Stimulated activated CD4-positive, alpha-beta T cell treated with anti-CD3 and anti-CD28 coated beads, Interleukin-15, amount 100 ng/mL, for 48 hours (primary cell): ENCODE measurements at places on chromosomes 2 and 18.
A peak's percentile ranks its signal among the peaks of the same experiment; 100 is the strongest.

GRCh38 chr18:68623342-68623741, 91.6 kb downstream of the TMX3 start:
- peak; percentile 5 for DNase-seq

GRCh38 chr2:33577084-33577483, 22.0 kb downstream of the FAM98A start:
- DNase-seq, result no peak

DNA sequence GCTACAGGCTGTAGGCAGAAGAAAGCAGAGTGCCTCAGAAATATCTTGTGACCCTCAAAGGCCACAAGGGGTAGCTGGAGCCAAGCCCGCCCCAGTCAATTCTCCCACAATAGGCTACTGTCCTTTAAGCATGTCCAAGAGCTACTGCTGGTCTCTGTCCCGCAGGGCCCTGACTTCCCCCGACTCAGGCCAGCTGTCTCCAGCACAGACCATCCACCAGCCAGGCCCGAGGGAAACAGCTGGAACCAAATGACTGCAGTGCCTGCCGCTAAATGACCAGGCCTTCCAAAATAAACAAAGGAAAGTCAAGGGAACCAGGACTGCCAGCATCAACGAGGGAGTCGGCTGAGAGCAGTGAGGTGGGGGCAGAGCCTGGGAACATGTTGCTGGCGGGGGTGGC, 36.7 kb downstream of the MCFD2 start:
- no peak for DNase-seq

GRCh38 chr2:181887045-181887444, 4.5 kb upstream of the ITPRID2 start:
- DNase-seq, result no peak

DNA sequence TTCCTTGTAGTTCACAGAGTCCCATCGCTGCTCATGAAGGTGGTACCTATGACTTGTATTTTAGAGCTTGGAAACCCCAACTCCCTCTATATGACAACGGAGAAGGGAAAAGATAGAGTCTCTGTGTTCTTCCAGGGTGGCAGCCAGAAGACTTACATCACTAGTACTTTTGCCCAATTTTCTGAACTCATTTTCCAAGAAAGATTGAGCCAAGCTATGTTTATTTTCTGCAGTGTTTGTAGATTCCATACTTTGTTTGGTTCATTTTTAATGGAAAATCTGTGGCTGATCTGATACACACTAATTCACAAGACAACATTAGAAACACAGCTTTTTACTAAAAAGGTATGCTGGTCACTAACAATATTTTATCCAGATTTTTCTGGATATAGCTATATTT, 60.2 kb upstream of the ATP5MC3 start:
- no peak for DNase-seq

DNA sequence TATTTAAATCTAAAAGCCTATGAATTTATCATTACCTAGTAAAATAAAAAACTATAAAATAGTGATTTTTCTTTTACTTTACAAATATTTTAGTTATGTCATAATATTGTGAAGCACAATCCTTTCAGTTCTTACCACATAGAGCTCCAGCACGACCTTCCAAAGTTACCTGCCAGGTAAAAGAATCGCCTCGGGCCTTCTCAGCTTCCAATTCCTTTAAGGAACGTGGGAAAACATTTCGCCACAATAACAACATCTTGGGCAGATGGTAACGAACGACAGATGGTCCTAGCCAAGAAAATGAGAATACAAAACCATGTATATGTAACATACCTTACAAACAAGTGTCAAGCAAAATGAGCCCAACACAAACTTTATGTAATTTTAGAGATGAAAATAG, 23.7 kb downstream of the HEATR5B start:
- DNase-seq, result no peak

- DNase-seq, result no peak
These were observed 222.0 kb downstream of the ZNF516 start for GRCh38 chr18:76273036-76273545.

DNA sequence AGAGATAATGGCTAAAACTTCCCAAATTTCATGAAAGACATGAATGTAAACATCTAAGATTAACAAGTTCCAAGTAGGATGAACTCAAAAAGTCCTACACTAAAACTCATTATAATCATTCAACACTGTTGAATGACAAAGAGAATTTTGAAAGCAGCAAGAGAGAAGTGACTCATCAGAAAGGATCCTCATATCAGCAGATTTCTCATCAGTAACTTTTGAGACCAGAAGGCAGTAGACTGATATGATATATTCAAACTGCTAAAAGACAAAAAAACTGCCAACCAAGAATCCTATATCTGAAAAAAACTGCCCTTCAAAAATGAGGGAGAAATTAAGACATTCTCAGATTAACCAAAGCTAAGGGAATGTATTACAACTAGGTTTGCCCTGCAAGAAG, 130.6 kb upstream of the OTX1 start:
- no peak for DNase-seq

- no peak for DNase-seq
These were observed 504.8 kb upstream of the KLHL29 start for GRCh38 chr2:22880161-22880560.

GRCh38 chr2:148643421-148643820, 1.1 kb upstream of the EPC2 start:
- no peak for DNase-seq

GRCh38 chr2:176653479-176654443, 384.5 kb downstream of the MTX2 start:
- no peak for DNase-seq

DNA sequence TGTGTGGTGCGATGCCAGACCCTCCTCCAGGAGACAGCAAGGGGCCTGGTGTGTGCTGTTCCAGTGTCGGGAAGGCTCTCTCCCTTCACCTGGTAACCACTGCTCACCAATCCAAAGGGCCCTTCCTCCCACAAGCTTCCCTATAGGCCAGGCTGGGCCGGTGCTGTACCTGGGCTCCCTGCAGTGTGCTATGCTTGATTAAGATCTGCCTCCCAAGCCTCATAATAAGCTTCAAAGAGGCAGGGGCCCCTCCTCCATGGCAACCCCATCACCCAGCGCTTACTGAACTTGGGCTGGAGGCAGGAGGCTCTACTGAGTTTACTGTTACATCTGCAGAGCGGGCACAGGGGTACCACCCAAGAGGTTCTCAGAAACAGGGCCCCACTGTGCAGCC, 4.5 kb upstream of the MAL start:
- no peak for DNase-seq

- no peak for DNase-seq
These were observed 91.6 kb upstream of the RMP24 start for GRCh38 chr18:35880788-35881455.

DNA sequence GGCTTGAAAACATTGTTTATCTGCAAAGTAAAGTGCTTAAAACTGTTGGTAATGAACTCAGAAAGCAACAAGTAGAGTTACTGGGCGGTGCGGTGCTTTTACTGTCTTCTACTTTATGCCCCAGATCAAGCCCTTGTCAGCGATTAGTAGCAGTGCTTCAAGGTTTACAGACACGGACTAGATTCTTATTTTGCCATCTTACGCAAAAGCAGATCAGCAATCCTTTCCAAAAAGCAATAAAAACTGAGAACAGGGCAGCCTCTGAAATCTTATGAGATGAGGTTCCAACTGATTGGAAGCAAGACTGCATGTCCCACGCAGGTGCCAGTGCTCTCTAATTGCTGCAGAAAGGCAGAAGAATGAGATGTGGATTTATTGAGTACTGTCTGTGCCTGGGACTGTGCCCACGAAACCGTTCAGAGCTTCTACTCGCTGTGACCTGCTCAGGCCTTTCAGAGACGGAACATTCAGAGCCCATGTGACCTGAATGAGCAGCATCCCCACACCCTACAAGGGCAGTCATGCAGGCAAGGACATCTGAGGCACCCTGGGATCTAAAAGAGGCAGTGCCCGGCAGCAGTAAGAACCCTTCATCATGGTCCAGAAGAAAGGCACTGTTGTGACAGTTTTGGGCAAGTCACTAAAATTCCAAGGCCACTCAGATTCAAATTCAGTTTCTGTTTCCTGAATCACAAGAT, 15.7 kb downstream of the COL4A3 start:
- DNase-seq, result no peak

- DNase-seq, result no peak
These were observed 7.9 kb downstream of the MFSD6 start for GRCh38 chr2:190415794-190416775.

DNA sequence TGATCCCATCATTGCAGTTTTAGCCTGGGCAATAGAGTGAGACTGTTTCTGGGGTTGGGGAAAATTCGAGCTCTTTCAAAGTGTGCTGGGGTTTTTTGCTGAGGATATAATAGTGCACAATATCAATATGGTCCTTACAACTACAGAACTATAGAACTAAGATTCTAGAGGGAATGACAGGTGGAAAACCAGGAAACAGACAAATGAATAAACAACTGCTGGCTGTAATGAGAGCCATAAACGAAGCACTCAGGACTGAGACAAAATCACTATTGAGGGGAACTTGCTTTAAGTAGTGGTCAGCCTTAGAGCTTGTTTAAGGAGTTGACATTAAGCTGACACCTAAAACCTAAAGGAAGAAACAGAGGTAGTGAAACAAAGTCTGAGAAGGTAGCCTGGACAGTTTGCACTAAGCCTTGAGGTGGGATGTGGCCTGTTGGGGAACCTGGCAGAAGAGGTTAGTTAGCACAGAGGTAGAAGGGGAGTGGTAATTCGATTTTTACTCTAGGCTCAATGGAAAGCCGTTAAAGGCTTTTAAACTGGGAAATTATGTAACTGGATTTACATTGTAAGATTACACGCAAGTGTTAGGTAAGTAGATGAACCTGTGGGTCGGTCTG, 33.8 kb downstream of the LCLAT1 start:
- no peak for DNase-seq

GRCh38 chr18:49668574-49669275, 106.9 kb downstream of the LIPG start:
- no peak for DNase-seq

DNA sequence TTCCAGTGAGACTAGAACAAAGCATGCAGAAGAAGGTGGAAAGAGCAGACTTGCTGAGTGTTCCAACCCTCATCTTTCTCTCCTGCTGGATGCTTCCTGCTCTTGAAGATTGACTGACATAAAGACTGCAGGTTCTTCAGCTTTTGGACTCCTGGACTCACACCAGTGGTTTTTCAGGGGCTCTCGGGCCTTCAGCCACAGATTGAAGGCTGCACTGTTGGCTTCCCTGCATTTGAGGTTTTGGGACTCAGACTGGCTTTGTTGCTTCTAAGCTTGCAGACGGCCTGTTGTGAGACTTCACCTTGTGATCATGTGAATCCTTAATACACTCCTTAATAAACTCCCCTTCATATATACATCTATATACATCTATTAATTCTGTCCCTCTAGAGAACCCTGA, 20.4 kb downstream of the VRK2 start:
- no peak for DNase-seq

GRCh38 chr18:11035814-11036495, 113.4 kb downstream of the PIEZO2 start:
- DNase-seq, result no peak

- DNase-seq, result no peak
These were observed 64.9 kb downstream of the NCKAP5 start for GRCh38 chr2:133503323-133503722.

- no peak for DNase-seq
These were observed 81.7 kb downstream of the SDC1 start for GRCh38 chr2:20143263-20143662.

- DNase-seq, result no peak
These were observed 15.0 kb downstream of the COX7A2L start for GRCh38 chr2:42345986-42346385.
